ENCODE measurements at places on chromosomes 6 and 20.

GRCh38 chr6:166814390-166814789, 142.0 kb downstream of the RNASET2 start:
- DNase-seq, result no peak

- no peak for DNase-seq
Measured at GRCh38 chr6:10403385-10404106, 11.3 kb downstream of the TFAP2A start.

GRCh38 chr6:29531668-29532067, 27.9 kb downstream of the UBD start:
- DNase-seq, result no peak

GRCh38 chr6:32551410-32551809, 21.3 kb upstream of the HLA-DRB5 start:
- no peak for DNase-seq

DNA sequence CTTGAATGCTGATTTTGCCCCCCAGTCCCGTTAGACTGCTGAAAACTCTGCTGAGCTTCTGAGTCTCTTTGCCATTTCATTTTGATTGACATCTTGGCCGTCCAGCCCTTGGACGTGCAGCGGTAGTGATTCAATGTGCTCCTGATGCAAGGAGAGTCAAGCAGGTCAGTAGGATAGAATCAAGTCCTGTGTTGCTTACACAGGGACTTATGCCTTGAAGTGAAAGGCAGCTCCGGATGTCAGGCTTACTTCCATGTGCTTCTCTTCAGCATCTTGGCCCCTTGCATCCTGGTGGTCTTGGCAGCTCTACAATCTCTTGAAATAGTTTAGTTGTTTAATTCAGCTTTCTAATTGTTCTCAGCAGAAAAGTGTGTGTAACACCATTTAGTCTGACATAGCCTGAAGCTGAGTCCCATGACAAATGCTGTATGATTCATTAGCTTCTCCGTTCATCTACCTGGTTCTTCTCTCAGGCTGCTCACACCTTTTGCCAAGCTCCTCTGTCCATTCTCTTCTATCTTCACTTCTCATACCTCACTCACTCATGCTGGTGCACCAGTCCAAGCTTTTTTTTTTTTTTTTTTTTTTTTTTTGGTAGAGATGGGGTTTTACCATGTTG, 76.0 kb downstream of the EZR start:
- no peak for DNase-seq

DNA sequence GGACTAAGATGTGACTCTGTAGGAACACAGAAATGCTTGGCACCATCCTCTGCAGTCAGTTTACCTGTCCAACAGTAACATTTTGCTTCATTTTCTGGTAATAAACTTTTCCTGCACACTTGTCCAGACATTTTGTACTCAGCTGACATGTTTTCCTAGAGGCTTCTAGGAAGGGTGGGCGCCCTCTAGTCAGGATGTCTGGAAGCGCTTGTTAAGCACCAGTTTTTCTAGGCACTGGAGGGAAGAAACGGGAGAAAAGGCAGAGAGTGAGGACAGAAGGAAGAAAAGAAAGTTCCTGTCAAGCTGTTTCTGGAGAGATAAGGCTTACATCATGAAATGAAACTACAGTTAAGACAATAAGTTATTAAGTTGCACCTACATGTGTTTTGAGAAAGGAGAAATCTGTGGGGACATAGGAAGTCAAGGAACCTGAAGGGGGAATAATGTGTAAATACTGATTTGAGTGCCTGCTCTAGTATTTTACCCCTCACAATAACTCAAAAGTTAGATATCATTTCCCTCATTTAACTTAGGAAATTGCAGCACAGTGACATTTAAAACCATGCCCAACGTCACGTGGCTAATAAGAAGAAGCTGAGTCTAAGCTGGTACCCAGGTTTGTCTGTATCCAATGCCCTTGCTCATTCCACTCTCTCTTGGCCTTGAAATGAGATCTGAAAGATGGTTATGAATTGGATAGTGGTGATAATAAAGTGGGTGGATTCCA, 42.7 kb upstream of the TNFRSF21 start:
- DNase-seq, result no peak
